ENCODE measurements at places on chromosomes 6 and 20. TPM values are rescaled to one million over a fixed set of nuclear protein-coding genes. Genes with fewer than 3 reads are reported as not detected.

GRCh38 chr20:3825526-3825925, 5.2 kb downstream of the AP5S1 start:
- no peak for DNase-seq

DNA sequence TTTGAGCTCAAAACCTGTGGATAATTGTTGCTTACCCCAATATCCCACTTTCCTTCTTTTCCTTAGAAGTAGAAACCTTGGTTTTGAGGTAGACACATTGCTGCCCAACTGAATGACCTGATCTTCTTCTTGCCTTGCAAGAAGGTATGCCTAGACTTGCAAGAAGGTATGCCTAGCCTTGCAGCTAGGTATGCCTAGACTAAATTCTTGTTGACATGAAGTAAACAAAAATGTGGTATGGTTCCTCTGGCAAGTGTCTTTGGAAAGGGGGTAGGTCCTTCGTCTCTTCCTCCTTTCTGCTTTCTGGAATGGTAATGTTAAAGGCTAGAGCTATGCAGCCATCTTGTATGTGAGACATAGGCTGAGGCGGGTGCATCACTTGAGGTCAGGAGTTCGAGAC, 129.2 kb downstream of the GMPR start:
- DNase-seq = no peak

DNA sequence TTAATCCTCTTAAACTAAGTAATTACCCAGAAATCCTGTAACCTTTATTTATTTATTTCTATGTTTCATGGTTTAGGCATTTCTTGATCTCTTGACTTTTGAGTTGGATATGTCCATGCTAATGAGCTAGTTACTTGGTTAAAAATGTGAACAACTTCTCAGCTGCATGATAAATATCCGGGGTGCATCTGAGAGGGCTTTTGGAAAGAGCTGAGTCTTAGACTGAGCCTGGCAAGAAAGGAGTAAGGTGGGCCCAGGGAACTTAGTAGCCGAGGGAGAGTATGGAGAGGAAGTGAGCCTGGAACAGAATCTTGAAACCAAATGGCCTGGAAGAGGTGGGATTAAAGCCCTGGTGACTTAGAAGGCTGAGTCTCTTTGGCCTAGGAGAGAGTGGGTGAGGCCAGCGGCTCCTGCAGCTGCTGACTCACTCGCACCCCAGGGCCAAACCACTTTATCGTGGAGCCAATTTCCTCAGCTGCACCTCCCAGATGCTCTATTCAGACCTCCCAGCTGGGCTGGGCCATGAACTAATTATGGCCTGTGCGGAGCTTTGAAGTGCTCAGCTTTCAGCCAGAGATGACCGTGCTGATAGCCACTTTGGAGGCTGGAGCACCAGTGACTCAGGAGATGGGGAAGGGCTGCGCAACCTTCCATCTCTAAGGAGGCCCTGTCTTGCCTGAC, 19.1 kb downstream of the TGM3 start:
- no peak for DNase-seq

DNA sequence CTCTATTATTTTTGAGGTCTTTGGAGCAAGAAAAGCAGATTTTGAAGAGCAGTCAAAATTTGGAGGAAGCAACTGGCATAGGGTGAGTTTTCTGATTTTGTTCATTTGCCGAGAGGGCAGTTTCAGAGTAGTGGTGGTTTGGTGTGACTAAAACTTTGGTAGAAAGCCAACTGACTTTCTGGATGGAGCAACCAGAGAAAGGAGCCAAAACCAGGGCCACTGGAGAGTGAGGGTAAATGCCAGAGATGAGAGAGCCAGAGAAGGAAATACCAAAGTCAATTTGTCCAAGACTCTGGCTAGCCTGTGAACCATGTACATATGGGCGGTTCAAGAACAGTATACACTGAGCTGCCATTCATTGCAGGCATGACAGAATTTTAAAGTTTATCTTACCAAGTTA, 40.5 kb upstream of the ZBTB24 start:
- no peak for DNase-seq

GRCh38 chr20:36309643-36310042, 3.5 kb downstream of the DLGAP4 start:
- no peak for DNase-seq

- DNase-seq = no peak
Measured at GRCh38 chr6:47974106-47974505, 136.9 kb downstream of the PTCHD4 start.

- no peak for DNase-seq
Measured at GRCh38 chr20:37901240-37901639, 1.7 kb upstream of the VSTM2L start.

DNA sequence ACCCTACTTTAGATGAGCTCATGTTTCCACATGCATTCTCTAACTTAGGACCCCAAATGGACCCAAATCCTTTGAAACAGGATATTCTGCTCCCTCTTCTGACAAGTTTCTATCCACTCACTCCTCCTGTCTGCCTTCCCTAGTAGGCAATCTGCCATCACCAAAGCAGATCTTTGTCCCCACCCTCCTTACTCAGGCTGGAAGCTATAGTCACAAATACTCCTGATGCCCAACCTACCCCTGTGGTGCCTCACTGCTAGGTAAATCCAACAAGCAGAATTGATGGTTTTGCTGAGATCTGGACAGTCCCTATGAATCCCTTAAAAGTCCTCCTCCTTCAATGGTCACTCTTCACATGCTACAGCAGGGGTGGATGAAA, 21.7 kb downstream of the ELOVL5 start:
- no peak for DNase-seq

DNA sequence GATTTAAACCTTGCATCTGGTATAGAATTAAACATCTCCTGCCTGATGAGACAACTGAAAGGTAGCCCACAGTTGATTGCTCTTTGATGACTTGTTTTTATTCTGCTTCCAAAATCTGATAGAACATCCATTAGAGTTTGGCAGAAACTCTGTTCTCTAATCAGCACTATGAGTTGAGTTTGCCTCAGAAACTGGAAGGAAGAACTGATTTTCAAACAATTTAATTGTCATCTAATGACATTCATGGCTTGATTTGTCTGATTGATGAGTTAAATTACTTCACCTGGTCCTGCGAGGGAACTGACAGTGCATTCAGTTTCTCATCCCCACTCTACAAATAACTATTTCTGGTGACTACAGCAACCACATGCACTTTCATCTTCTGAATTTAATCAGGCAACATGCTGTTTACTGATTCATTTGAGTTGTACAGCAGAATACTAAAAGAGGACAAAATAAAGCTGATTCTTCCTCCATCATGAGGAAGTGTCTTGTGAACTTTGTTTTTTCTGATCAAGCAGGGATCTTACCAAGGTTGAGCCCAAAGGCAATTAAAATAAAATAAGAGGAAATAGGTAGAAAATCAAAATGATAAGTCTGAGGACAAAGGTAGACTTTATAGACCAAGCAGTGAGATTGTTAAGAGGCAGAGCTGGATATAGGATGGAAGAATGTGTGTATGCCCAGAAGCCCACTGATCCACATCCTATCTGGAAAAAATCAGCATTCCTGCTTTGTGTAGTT, 15.7 kb upstream of the MRAP2 start:
- DNase-seq = no peak

DNA sequence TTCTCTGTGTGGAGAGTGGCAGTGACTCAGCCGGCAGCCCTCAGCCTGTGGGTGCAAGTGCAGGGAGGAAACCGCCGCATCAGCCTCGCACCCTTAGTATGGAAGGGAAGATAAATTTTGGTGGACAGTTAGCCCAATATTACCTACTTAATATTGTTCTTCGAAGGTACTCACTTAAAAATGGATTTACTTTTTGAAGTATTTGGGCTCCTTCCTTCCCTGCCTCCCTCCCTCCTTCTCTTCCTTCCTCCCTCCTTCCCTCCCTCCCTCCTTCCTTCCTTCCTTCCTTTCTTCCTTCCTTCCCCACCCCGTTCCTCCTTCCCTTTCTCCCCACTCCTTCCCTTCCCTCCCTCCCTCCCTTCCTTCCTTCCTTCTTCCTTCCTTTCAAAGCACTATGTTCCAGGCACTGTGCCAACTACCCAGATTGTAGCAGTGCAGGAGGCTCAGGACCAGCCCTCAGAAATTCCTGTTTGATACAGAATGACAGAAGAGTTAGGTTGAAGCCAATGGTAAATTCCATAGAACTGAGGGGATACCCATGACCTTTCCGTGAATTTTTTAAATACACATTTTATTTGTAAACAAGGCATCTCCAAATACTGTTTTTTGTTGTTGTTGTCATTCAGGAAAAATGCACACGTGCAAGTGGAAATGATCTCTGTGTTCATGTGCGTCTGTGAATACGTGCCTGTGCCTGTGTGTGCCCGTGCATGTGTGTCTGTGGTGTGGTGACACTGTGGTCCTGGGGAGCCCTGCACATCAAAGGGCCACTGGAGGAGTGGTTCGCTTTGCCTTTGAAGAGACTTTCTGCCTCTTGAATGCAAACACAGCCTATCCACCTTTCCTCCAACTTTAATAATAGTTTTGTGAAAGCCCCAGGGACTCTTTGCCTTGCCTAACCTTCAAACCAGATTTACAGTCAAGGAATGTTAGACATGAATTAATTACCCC, 141.7 kb downstream of the EDN3 start:
- DNase-seq = no peak

DNA sequence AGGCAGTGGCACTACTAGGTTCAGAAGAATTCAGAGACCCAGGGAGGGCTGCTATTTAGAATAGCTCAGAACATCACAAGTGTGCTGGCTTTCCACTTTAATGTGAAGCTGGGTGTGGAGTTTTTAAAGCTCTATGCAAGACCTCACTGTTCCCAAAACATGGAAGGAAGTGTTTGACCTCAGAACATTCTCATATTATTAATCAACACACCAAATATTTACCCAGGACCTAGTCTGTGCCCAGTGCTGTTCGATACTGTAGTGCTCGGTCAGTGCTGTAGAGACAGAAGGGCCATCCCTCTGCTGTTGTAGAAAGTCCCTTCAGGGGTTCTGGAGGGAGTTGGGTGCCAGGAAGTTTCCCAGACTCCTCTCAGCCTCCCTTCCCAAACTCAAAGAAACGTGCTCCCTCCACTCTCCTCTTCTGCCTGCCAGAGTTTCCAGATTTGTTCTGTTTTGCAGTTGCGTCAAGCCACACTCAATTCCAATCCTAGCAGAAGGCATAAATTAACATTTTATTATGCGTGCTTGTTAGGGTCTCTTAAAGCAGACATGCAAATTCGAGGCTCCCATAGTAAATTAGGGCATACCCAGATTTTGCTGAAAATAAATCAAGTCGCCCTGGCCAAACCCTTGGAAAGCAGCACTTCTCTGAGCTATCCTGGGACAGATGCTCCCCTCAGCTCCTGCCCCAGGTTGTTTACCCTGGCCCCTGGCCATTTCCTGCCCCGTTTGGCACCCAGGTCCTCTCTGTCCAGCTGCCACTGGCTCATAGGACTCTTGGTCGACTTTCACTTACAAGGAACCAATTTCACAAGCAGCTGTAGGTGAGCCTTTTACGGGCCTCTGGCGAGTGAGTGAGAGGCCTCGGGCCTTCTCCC, 248.6 kb downstream of the HIVEP2 start:
- no peak for DNase-seq

DNA sequence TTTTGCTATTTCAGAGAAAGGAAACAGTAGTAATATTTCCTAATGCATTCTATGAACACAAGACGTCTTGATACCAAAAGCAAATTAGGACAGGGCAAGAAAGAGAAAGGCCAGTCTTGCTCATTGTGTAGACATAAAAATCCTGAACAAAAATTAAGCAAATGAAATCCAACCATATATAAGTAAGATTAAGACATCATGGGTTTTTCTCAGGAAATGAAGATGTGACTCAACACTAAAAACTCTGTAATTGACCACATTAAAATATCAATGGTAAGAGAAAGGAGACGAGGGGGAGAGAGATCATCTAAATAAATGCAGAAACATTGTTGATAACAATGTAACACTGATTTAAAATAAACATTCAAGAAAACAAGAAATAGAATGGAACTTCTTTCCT, 205.4 kb downstream of the SOD2 start:
- no peak for DNase-seq

DNA sequence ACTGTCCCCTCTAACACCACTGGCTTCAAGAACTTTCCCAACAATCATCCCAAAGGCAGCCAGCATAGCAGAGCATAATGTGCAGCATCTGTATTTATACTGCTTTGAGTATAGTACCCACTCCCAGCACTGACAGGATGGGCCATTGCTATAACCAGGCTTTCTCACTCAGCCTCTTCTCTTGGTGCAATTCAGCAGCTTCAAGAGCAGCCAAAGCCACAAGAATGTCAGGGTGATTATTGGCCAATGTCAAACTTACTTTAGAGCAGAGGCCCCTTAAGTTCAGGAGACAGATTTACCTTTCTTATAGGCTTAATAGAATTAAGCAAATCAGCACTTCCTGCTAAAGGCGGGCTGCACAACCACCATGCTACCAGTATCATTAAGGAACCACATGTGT, 232.4 kb upstream of the RSPO3 start:
- DNase-seq = no peak

DNA sequence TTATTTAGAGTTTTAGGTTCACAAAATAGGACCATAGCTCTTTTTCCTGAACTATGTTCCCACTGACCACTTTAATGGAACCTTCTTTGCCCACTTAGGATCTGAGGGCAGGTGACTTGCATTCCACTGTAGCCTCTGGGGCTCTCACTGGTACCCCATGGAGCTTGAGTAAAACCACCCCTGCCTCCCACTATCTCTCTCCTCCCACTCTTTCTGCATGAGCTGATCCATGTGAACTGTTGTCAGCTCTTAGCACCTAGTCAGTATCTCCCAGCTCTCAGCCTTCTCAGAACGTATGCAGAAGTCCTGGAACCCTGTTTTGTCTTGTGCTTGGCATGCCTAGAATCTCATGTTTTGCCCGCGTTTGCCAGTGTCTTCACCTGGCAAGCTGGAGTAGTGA, 200.6 kb upstream of the SNX9 start:
- no peak for DNase-seq

GRCh38 chr6:88492824-88493223, 326.7 kb upstream of the CNR1 start:
- DNase-seq = no peak

DNA sequence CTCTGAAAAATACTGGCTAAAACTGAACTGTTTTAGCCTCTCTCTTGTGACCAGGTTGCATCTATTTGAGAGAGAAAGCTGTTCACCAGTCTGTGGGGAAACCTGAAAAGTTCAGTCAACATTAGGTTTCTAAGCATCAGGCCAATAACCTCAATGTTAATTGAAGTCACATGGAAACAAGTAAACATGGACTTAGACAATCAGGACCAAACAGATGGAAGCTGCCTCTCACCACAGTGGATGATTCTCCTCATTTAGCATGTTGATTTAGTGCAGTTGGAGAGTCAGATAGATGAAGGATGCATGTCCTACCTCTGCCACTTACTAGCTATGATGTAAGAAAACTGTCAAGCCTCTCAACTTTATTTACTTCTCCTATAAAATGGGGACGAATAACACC, 18.2 kb downstream of the SCGN start:
- DNase-seq = no peak

Gene CAPN11
- not detected for polyA plus RNA-seq

Gene HMGCLL1
- 3.2 TPM for polyA plus RNA-seq

Gene TBPL1
- 46.6 TPM for polyA plus RNA-seq

Gene PHACTR2
- 30.0 TPM for polyA plus RNA-seq

Gene MAVS
- 34.3 TPM for polyA plus RNA-seq

Gene DCDC2
- polyA plus RNA-seq = 111 TPM

Gene ZC3H12D
- 0.27 TPM for polyA plus RNA-seq

Gene BEND6
- 6.3 TPM for polyA plus RNA-seq

Gene MCUR1
- polyA plus RNA-seq = 58.6 TPM

Gene UBD
- polyA plus RNA-seq = 1.3 TPM

Gene C6orf132
- polyA plus RNA-seq = 6.5 TPM

Gene TMEM170B
- polyA plus RNA-seq = 8.1 TPM

Gene TOP1
- polyA plus RNA-seq = 107 TPM

Gene DOK5
- 8.5 TPM for polyA plus RNA-seq
